ENCODE measurements at places on chromosomes 1 and 21. TPM values are rescaled to one million over a fixed set of nuclear protein-coding genes. Genes with fewer than 3 reads are reported as not detected.

The SKI gene
- 4.1 TPM for total RNA-seq

The HS2ST1 gene
- total RNA-seq = 14.8 TPM

The VSIG8 gene
- not detected for total RNA-seq

The SFT2D2 gene
- total RNA-seq = 53.7 TPM

The RBBP5 gene
- total RNA-seq = 37.9 TPM

The FHAD1 gene
- 4.6 TPM for total RNA-seq

The TMEM51 gene
- total RNA-seq = 8.5 TPM

The EXO1 gene
- 71.4 TPM for total RNA-seq

GRCh38 chr1:64171797-64172281, 31.6 kb upstream of the UBE2U start:
- peak; percentile 84 for DNase-seq

DNA sequence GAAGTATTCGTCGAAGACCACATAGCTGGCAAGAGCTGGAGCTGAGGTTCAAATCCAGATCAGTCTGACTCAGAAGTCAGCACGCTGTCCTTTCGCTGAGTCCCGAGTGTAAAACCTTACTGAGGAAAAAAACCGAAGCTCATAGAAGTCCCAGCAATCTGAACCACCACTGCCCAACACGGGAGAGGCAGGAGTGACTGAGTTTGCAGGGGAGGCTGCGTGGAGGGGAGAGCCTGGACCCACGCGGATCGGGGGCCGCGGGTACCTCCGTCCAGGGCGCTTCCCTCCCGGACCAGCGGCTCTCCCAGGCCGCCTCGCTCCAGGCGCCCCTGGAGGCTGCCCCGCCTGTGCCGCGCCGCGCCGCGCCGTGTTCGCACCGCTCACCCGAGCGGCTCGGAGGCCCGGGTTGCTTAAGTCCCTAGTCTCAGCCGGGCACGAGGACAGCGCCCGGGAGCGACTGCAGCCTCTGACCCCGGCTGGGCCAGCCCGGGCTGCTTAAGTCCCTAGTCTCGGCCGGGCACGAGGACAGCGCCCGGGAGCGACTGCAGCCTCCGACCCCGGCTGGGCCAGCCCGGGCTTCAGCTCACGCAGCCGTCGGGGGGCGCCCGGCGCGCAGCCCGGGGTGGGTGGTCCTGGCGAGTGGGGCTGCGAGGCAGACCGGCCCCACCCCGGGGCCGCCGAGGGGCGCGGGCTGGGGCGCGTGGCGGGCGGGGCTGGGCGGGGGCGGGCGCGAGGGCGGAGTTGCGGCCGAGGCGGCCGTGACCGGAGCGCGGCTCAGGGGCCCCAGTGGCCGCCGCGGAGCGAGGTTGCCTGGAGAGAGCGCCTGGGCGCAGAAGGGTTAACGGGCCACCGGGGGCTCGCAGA, at the start of gene ADAMTSL4:
Gene ADAMTSL4, plus strand, starts transcription at position 777 of the 864 bp plus-strand sequence. CDS start 2,881 bp downstream, outside the sequence.
- DNase-seq = peak; percentile 57

GRCh38 chr1:23524716-23525401, 6.2 kb downstream of the E2F2 start:
- DNase-seq = no peak

GRCh38 chr1:19179597-19180264, 30.3 kb downstream of the UBR4 start:
- DNase-seq = no peak

DNA sequence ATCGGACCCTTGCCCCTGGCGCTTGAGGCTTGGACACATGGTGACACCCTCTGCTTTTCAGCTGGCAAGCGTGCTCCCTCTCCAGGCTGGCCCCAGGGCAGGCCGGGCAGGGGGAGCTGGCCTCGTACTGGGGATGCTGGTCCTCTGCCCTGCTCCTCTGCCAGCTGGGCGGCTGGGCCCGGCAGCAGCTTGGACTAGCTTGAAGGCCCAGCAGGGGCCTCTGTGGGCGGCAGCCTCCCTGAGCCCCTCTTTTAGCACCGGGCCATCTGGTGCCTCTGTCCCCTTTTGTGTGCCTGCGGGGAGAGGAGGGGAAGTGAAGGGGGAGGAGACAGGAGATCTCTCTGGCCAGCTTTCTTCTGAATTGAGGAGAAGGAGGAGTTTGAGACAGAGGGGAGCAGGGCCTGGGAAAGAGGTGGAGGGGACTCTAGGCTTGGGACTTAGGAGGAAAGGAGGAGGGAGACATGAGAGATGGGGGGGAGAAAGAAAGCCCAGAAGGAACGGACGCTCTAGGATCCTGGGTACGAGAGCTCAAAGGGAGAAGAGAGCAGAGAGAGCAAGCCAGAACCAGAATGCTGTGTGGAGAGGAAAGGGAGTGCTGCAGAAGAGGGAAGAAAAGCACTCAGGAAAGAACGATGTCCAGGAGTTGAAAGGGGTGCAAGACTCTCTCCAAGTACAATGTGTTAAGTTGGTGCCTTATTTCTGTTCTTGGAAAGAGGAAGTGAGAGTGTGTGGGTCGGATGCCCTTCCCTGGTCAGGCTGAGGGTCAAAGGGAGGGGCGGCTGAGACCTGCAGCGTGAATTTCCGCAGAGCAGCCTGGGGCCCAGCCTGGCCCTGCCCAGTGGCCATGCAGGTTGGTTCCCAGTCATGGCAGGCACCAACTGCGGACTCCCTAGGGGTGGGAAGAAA, 40.3 kb downstream of the IER5 start:
- no peak for DNase-seq

DNA sequence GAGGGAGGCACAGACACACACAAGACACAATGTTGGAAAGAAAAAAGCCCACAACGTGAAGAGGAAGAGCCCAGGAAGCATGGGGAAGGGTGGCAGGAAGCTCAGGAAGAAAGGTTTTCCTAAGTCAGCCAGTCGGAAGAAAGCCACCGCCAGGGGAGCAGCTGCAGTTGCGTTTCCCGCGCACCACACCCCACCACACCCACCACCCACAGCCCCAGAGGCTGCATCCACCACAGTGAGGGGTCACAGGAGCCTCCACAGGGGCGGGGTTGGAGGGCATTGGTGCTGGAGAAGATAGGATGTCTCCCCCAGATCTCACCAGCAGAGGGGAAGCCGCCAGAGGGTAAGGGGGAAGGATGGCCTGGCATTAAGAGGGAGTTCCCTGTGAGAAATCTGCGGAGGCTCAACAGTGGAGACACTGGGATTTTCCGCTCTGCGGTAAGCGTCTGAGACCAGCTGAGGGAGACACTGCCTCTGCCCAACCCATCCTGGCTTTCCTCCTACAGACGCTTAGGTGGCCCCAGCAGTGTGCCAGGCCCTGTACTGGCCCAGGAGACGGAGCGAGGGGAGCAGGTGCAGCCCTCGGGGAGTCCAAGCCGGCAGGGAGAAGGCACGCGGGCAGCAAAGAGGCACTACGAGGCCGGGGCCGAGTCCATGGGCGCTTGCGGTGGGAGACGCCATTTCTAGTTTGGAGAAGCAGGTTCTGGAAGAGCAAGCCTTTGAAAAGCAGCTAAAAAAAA, 19.8 kb downstream of the PGLYRP3 start:
- DNase-seq = no peak

DNA sequence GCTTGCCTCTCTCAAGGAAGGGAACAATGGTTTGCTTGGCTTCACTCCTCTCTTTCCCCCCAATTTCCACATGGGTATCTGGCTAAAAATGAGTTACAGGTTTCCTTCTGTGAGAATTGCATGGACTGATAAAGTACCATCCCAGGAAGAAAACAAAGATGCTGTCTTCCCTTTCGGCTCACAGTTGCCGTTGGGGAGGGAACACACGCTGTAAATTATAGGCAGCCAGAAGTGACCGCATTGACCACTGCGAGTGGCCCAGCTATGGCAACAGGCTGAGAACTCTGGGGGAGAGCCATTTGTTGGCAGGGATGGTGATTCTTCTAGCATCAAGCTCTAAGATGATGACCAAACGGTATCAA, 2.9 kb downstream of the RUNX1 start:
- DNase-seq = peak; percentile 74

GRCh38 chr1:38727684-38728584, 131.6 kb downstream of the RRAGC start:
- peak; percentile 40 for DNase-seq

GRCh38 chr1:44405031-44405797, at the start of gene RNF220:
Gene RNF220 (plus strand): TSS chr1:44405255.
- peak; percentile 58 for DNase-seq

GRCh38 chr1:113153116-113153803, 80.3 kb downstream of the LRIG2 start:
- DNase-seq = no peak

- DNase-seq = no peak
These were observed 280 bp upstream of the A3GALT2 start for GRCh38 chr1:33321178-33321577.

DNA sequence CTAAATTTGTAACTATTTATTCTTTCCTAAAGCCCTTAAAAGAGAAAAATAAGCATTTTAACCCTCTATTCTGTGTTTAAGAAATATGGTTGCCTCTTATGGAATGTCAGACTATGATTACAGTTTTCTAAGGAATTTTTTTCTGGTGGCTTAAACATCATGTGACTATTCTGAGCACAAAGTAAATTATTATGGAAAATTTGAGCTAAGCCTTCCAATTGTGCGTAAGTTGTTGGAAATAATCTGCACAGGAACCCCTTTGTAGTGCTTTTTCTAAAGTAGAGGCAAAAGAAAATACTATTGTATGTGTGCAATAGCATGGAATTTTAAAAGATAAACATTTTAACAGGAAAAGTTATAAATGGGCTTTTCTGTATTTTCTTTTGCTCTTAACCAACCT, 254.8 kb downstream of the PBX1 start:
- DNase-seq = no peak

DNA sequence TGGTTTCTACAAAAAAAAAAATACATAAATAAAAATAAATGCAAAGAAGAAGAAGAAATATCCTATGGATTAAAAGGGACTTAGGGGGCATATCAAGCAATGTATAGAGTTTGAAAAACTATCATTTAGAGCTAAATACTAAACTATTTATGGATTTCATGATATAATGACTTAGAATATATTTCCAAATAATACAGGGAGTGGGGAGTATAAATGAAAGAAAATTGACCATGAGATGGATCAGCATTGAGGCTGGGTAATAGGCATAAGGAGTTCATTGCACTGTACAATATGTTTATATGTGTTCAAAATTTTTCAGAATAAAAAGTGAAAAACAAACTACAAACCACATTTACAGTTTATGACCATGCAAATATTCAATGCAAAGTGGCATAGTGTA, 18.8 kb downstream of the NHLH2 start:
- DNase-seq = no peak

- DNase-seq = no peak
These were observed 753.1 kb downstream of the NCAM2 start for GRCh38 chr21:21751286-21751685.

DNA sequence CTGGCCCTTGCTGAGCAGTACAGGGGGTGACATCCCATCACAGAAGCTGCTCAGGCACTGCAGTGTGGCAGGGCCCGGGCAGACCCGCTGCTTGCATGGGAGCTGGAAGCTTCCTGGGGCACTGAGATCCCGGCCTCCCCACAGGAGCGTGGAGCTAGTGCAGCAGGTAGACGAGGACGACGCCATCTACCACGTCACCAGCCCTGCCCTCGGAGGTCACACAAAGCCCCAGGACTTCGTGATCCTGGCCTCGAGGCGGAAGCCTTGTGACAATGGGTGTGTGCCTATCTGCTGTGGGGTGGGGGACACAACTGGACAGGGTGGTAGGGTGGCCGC, 16.4 kb downstream of the FAM151A start:
- DNase-seq = no peak

- DNase-seq = no peak
These were observed 55.3 kb upstream of the HNRNPU start for GRCh38 chr1:244919320-244920282.

DNA sequence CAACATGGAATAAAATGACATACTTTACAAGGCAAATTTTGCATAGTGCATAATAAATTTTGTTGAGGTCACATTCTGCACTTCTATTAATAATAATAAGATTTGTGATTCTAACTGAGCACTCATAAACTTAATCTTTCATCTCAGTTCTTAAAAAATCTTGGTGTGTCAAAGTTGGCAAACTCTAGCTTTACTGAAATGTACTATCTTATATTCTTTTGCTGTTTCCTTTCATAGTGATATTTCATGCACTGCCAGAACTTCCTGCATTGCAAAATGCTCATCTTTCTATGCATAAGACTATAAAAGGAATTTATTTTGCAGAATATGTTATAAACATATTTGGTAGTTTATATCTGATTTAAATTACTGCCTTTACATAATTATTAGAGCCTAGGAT, 797.6 kb downstream of the ADGRL2 start:
- DNase-seq = no peak

DNA sequence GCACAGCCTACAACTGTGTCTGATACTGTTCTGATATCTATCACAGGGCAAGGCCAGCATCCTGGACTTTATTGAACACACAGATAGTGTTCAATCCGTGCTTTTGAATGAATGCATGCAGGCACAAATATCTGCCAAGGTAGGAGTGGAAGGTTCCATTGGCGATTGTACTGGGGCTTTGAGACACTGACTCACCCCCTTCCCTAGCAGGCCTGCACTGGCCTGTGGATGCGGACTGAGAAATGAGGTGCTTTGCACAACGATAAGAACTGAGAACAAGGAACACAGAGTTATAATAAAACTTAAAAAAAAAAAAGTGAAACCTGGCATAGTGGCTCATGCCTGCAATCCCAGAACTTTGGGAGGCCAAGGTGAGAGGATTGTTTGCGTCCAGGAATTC, 62.4 kb upstream of the NGF start:
- DNase-seq = no peak

DNA sequence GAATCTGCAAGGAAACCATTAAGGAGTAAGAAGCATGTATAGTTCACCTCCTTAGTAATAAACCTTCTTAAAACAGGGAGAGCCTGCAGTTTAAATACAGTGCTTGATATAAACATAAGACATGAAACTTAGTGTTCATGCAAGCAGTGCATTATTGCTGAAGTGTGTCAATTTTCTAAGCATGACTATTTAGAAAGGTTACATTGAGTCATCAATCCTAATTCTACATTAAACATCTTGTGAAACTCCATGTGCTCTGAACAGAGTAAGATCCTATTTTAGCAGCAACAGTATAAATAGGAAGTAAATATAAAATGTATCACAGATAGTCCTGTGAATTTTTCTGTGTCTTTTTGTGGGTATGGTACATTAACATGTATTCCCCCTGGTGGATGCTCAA, 135.5 kb downstream of the ESRRG start:
- DNase-seq = no peak

DNA sequence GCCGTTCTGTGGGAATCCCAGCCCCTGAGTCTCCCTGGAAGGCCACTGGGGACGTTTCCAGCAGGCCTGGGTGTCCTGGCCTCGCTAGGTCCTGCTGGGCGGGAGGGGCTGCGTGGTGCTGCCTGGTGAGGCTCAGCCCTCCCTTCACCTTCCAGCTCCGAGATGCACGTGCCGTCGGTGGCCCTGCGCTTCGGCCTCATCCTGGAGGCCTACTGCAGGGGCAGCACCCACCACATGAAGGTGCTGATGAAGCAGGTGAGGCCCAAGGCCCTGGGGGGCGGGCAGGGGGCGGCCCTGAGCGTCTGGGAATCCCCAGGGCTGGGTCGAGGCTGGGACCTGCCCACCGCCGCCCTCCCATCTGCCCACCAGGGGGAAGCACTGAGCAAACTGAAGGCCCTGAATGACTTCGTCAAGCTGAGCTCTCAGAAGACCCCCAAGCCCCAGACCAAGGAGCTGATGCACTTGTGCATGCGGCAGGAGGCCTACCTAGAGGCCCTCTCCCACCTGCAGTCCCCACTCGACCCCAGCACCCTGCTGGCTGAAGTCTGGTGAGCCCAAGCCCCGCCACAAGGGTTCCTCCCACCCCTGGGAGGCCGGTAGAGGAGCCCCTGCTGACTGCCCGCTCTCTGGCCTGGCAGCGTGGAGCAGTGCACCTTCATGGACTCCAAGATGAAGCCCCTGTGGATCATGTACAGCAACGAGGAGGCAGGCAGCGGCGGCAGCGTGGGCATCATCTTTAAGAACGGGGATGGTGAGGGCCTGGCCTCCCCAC, 70.3 kb downstream of the PIK3CD start:
- DNase-seq = no peak

Measured in A172 (cell line).